Stimulated activated CD8-positive, alpha-beta memory T cell treated with anti-CD3 and anti-CD28 coated beads, Interleukin-15, amount 100 ng/mL, for 48 hours (primary cell): ENCODE measurements at places on chromosomes 1 and 21.
A peak's percentile ranks its signal among the peaks of the same experiment; 100 is the strongest.

DNA sequence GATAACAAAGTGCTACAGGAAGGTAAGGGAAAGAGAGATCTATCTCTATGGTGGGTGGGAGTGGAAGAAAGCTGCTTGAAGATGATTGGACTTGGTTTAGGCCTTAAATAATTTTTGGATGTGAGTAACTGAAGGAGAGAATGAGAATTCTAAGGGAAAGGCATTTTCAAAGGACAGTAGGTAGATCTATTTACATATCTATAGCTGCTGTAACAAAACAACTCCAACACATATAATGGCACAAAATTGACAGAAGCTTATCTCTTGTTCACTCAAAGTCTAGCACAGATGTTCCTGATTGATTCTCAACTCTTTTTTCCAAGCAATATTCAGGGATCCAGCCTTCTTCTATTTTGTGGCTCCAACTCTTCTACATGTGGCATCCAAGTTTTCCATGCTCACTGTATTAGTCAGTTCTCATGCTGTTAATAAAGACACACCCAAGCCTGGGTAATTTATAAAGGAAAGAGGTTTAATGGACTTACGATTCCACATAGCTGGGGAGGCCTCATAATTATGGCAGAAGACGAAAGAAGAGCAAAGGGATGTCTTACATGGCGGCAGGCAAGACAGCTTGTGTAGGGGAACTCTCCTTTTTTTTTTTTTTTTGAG is 3.1 kb upstream of the DDAH1 start:
- DNase-seq: no peak

- no peak for DNase-seq
Observed at GRCh38 chr1:182699393-182700350, 15.3 kb upstream of the RGS8 start.

- no peak for DNase-seq
Observed at GRCh38 chr1:13623021-13623637, 39.5 kb downstream of the PDPN start.

DNA sequence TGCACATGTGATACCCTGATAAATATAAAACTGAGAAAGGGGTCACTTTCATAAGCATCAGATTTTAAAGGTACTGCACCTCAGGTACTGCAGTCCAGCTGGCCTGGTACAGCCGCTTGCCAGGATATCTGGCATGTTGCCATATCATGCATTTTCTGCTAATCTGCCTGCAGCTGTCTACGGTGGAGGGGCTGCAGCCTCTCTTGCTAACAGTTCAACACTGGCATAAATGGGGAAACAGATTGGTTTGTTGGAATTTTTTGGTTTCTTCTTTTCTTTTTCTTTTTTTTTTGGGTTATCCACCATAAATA is 71.5 kb downstream of the MIS18A start:
- no peak for DNase-seq

DNA sequence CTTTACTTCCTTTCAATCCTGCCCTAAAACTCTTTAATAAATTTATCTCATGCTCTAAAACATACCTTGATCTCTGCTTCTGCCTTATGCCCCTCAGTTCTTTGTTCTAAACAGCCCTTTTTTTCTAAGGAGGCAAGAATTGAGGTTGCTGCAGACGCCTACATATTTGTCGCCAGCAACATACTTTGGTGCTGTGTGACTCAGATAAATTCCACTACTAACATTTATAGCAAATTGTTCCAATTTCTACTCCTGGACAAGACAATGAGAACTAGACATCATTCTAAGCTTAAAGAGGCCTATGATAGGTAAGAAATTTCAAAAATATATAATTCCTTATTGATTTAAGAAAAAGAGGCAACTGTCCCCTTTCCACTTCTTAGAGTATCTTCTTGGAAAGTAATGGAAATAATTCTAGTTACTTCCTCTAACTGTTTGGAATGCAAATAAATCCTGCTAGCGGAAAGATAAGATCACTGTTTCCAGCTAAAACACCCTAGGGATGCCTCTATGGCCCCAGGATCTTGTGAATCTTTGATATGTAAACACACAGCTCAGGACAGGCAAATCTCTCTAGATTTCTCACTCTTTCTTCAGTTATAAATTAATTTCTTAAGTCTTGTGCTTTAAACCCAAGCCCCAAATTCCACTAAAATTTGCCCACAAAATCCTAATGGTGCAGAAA is 869.1 kb downstream of the KCNT2 start:
- no peak for DNase-seq

GRCh38 chr1:48055876-48056764 is 58.9 kb upstream of the TRABD2B start:
- no peak for DNase-seq

- no peak for DNase-seq
Observed at GRCh38 chr21:26169061-26169610, 1.4 kb downstream of the APP start.

- DNase-seq: no peak
Observed at GRCh38 chr1:6935361-6935883, 150.2 kb downstream of the CAMTA1 start.

DNA sequence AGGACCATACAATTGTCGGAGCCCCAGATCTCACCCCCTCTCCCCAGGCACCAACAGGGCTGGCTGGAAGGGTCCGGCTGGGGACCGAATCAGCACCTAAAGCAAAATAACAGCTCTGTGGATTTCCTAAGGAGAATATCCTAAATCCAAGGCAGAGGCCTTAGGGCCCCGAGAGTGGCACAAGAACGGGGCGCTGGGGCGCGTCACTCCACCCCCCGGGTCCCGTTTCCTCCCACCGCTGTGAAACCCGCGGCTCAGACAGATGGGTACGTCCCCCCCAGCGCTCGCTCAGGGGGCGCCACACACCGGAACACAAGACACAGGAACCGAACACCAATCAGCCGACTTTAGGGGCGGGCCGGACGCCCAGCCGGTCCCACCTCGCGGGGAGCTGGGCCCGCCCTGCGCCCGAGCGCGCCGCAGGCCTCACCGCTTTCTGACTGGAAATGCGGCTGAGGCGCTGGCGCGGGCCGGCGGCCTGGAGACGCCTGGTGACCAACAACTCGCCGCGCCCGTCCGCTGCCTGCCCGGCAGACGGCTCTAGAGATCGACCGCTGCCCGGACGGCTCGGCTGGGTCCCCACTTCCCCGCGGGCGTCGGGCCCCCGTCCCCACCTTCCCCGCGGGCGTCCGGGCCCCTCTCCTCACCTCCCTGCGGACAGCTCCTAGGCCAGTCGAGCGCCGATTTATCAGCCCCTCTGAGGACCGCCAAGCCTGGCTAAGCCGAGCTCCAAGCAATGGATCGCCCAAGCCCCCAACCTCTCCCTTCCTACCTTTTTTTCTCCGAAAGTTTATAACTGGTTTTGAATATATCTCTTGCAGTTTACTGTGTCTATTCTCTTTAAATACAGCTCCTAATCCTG is at the start of gene HFM1:
HFM1 (minus strand) TSS at position 687 of the 862 bp plus-strand sequence. CDS start 3,755 bp downstream, outside the sequence.
- DNase-seq: peak; percentile 73

DNA sequence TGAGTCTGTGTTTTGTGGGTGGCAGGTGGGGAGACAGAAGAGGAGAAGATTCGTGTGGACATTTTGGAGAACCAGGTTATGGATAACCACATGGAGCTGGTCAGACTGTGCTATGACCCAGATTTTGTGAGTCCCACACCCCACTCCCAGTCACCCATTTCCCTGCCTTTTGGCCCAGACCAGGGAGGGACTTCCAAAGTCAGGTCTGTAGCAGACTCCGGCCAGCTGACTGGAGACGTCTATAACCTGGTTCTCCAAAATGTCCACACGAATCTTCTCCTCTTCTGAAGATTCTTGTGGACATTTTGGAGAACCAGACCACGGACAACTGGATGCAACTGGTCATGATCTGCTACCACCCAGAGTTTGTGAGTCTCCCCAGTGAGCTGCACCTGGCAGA is 1.6 kb downstream of the GSTM5 start:
- DNase-seq: no peak

DNA sequence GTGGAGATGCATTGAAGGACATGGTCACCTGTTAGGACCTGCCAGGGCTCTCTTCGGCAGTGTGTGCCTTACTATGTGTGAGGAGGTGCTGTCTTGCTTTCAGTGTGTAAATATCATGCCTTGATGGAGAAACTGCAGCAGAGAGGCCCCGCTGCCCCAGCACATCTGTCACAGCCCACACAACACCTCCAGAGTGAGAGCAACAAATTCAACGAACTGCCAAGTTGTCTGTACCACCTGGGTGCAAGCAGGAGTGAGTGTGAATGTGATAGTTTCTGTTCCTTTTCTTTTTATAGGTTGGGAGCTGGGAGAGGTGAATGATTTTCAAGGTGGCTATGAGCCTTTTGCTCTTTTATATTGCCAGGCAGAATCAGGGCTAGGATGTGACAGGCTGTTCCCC is 114.6 kb upstream of the KIAA0040 start:
- DNase-seq: no peak

- no peak for DNase-seq
Observed at GRCh38 chr1:204600968-204601367, 84.6 kb downstream of the LRRN2 start.

- no peak for DNase-seq
Observed at GRCh38 chr1:241813768-241814320, 34.2 kb upstream of the EXO1 start.

GRCh38 chr1:164846731-164847691 is 288.0 kb downstream of the PBX1 start:
- DNase-seq: no peak

DNA sequence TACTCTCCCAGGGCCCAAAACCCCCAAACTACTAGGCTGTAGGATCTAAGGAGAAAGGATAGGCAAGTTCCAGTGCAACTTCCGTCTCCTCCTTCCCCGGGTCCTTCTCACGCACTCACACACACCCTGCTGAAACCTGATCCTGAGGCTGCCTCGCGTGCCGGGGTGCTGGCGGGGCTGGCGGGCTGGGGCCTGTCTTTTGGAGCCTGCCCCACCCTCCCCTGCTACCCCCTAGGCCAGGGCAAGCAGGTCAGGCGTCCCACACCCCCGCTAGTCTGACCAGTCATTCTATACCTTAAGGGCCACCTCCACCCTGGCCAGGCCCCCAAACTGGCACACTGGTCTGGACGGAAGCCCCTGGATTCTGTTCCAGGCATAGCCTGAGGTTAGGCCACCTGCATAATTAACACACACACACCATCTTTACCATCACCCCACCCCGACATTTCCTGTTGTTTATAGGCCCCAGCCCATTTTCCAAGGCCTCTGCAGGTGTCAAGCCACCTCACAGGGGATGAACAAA is 48.3 kb upstream of the ARTN start:
- DNase-seq: no peak

DNA sequence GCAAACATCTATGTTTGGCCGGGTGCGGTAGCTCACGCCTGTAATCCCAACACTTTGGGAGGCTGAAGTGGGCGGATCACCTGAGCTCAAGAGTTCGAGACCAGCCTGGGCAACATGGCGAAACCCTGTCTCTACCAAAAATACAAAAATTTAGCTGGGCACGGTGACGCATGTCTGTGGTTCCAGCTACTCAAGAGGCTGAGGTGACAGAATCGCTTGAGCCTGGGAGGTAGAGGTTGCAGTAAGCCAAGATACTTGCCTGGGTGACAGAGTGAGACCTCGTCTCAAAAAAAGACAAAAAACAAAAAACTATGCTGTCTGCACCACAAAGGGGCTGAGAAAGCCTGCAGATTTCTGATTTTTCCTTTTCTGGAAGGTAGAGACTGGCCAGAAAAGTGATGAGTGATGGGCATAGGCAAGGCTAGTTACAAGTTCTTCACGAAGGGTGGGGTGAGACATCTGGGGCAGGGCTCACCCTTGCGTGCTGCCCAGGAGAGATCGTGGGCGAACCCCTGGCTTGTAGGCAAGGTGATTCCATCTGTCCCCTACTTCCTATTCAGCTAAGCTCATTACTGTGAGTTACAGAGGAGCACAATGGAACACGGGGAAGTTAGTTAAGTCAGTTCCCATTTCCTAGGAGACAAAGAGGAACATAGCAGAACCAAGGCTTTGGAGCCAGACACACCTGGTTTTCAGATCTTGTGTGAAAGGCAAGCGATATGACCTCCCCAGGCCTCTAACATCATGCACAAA is 3.2 kb downstream of the SLC2A1 start:
- DNase-seq: no peak

DNA sequence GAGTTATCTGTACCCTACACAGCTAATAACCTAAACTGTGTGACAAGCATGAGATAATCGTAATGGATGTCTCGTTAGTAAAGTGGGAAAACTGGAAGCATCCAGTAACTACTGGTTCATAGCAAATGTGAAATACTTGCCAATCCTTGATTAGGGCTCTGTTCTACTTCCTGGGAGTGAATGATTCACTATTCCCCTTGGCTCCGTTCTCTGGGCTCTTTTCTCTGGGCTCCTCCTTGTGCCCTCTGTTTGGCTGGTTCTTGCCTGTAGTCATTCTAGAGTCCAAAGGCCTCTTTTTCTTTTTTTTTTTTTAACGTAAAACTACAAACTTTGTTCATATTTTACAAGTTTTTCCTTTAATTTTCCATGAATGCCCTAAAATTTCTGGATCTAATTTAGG is 465.8 kb upstream of the PLXNA2 start:
- DNase-seq: no peak

- DNase-seq: no peak
Observed at GRCh38 chr1:236002572-236002971, 62.3 kb downstream of the NID1 start.

DNA sequence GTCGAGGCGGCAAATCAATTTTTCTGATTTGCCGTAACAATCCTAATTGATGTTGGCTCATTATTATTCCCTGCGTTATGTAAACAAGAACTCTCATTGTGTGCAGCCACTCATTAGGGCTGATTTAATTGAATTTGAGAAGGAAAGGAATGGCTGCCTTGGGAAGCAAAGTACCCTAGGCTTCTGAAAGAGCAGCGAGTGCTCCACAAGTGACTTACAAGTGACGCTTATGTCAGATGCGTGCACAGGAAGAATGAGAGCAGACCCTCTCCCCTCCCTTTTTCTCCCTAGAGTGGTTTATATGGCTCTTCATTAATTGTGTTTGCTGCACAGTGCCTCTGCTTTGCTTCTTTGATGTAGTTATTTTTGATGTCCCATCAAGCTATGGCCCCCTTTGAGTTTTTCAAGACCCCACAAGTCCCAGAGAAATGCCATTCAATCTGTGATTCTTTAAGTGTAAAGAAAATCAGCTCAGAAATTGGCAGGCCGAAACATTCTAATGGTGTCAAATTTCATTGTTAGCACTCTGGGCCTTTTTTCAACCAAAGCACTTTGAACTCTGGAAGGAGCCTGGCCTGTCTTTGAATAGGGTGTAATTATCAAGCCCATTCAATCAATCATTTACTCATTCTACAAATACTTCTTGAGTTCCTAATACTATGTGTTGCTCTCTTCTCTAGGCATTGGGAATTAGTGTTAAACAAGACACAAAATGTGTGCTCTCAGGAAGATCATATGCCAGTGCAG is 86.8 kb upstream of the VAV3 start:
- DNase-seq: no peak

- DNase-seq: no peak
Observed at GRCh38 chr1:51969038-51969705, 21.3 kb downstream of the RAB3B start.

GRCh38 chr1:226691247-226691646 is 47.8 kb downstream of the ITPKB start:
- DNase-seq: peak; percentile 57

GRCh38 chr1:10774615-10775310 is 21.7 kb downstream of the CASZ1 start:
- DNase-seq: no peak
